ENCODE measurements at places on chromosomes 4 and X.

GRCh38 chrX:124984140-124984813 lies 335.4 kb upstream of the TEX13C start:
- no peak for DNase-seq

DNA sequence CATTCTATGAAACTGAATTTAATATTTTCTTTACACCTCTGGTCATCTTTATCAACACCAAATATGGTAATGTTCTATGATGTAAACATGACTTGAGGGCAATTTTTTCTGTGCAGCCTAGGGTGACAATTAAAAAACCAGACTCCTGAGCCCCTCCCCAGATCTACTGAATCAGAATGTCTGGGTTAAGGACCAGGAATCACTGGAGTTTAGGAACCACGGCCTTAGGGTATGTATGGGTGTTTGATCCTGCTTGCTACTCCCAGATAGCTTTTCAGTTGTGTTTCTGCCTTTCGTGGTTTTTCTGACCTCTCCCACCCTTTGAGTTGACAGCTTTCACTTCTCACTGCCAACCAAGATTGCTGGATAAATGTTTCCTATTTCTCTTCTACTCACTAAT lies 332.2 kb downstream of the DHX15 start:
- no peak for DNase-seq

DNA sequence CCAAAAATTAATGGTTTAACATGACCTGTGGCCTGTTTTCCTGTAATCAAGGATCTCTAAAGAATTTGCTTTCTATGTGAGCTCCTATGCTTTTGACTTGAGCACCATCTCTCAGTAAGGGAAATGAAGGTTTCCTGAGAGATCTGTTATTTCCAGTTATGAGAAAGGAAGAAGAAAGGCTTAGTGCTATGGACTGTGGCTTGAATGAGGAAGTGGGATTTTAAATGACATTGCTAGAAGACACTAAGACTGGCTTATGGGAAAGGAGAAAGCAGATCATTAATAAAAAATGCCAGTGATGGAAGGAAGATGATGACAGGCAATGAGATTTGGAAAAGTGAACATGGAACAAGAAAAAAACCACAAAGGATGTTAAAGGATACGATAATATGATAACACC lies 285.4 kb downstream of the OPHN1 start:
- DNase-seq: no peak

DNA sequence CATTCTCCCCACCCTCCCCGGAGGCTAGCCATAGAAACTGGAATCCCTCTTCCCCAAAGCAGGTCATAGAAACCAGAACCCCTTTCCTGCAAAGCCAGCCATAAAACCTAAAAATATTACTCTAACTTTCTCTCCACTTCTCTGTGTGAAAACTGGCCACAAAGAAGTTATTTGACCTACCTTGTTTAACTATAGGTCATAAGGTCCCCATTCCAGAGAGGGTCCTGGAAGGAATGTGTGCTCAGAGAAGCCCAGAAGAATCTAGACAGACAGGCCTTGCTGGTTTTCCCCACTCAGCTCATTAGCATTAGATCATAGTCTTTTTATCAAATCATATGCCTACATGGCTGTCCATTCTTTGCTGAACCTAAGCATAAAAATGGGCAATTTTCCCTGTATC lies 52.8 kb upstream of the TEX13A start:
- no peak for DNase-seq

- no peak for DNase-seq
Observed at GRCh38 chr4:10006231-10006600, 15.1 kb downstream of the SLC2A9 start.

DNA sequence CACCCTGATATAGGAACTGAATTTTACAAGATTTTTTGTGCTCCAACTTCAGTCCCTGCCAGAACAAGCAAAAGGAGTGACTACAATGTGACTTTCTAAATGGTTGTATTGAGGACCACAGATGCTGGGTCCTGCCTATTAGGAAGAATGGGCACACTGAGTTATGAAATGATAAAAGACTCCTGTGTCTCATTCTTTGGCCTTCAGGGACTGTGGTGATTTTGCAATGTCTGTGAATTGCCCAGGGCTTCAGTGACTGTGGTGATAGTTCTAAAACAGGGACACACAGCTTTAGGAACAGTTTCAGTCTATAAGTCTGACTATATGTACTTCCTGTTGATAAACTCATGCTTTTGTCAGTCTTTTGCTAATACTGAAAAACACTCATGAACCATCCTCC lies 210.2 kb downstream of the DMD start:
- no peak for DNase-seq

GRCh38 chr4:136150046-136150445 lies 1382.2 kb downstream of the PCDH18 start:
- no peak for DNase-seq

GRCh38 chrX:40175511-40176350 lies 78.0 kb upstream of the BCOR start:
- peak; percentile 51 for DNase-seq

GRCh38 chrX:65300104-65300809 lies 234.3 kb downstream of the LAS1L start:
- no peak for DNase-seq

DNA sequence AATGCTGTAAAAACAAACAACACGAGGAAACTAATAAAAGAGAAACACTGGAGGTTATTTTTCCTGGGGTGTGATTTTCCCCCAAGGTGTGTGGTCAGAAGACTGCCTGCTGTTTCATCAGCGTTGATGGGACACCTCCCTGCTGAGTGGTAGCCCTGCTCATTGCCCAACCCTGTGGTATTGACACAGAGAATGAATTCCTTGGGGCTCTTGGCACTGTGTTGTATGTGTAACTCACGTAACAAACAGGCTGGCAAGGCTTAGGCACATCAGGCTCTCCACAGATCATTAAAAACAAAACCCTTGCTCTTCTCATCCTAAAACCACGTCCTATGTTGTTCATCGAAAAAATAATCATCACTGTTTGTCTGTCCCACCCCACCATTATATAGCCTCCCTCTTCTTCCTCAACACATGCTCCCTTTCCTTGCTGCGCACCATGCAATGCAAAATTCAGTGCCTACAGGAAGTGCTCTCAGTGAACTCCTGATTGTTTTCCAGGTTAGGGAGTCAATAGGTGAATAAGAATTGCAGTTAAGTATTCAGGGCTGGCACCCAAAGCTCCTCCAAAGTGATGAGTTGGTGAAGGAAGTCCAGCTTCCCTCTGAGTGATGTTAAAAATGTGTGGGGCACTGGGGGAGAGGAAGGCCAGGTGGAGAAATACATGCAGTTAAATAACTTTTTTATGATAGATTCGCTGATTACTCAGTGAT lies 11.4 kb upstream of the PUDP start:
- no peak for DNase-seq

- DNase-seq: no peak
Observed at GRCh38 chr4:5563856-5564255, 144.5 kb downstream of the EVC2 start.

- DNase-seq: no peak
Observed at GRCh38 chrX:46444011-46444410, 101.2 kb downstream of the ZNF674 start.

- DNase-seq: no peak
Observed at GRCh38 chr4:12949719-12950490, 534.2 kb downstream of the RAB28 start.

GRCh38 chrX:29797156-29797555 lies 418.2 kb upstream of the MAGEB2 start:
- DNase-seq: no peak

DNA sequence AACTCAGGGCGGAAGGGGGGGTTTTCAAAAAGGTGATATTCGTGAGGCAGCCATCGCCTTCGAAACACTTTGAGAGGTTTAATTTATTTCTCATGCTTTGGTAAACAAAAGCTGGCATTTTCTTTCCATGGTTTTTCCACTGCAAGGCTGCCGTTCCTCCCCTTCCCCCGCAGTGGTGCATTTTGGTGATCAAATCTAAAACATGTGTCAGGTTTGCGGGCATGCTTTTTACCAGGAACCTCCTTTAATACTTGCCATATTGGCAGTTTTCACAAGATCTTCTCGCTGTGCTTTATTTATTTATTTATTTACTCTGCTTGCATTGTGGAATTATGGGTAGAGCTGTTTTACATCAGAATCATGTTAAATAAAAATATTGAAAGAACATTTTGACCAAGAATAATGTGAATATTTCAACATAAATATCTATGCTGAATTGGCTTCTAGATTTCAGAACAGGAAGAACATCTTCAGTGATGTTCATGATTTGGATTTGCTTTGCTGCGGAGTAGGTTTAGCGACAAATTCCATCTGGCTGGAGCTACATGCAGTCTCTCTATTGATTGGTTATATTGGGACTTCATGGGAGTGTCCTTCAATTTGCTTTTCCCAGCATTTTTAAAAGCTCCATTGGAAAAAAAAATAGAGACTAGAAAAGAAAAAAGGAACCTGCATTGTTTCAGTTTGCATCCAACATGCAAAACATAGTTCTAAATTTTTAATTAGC lies 54.4 kb downstream of the STOX2 start:
- DNase-seq: no peak

DNA sequence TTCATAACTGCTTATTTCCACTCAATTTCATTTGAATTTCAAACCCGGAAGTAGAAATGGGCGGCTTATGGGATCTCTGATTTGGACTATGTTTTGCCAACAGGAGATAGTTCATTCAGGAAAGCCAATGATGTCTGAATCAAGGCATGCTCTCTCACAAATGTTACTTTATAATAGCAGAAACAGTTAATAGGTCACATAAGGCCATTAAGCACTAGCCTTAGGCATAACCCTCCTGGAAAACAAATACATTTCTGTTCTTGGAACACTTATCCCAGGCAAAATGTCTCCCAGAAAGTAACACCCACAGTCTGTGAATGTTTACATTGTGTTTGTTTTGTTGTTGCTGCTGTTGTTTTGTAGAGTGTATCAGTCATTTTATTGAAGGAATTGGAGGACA lies 1347.2 kb upstream of the PCDH7 start:
- DNase-seq: no peak

GRCh38 chr4:41267997-41268396 lies 11.3 kb downstream of the UCHL1 start:
- no peak for DNase-seq

DNA sequence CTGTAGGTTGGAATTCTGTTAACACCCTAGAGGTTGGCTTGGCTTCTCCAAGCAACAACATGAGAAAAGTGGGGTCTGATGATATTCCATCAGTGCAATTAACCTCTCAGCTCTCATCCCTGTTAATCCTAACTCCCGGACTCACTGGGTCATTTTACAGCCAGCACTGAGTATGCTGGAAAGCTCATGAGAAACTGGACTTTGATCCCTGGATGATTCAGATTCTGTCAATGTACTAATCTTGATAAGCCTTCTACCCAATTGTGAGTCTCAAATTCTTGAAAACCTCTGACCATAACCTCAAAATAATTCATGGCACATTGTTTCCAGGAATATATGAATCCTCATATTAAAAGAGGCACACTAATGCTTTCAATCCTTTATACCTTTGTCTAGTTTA lies 244.3 kb upstream of the DCAF8L1 start:
- DNase-seq: no peak

DNA sequence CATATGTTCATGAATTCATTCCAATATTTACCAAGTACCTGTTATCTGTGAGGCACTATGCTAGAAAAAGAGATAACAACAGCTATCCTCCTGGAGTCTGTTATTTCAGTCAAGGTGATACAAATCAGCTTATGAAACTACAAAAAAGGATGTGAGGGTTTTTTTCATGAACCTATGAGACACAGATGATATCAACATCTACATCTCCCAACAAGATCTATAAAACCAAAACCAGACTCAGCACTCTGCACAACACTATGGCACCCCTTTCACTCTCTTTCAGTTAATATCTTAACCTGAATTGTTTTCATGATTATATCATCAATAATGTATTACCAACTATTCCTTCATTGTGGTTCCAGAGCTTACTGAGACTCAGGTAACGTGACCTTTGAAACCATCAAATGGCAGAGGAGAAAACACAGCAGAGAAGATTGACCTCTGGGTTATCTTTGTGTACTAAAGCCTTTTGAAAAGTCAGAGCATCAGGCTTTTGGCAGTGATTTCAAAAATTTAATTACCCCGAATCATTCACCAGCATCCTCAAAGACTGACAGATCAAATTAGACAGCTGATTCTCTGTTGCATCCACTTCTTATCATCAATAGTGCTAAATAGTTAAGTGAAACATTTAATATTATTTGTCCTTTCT lies 244.6 kb upstream of the FTHL17 start:
- no peak for DNase-seq

DNA sequence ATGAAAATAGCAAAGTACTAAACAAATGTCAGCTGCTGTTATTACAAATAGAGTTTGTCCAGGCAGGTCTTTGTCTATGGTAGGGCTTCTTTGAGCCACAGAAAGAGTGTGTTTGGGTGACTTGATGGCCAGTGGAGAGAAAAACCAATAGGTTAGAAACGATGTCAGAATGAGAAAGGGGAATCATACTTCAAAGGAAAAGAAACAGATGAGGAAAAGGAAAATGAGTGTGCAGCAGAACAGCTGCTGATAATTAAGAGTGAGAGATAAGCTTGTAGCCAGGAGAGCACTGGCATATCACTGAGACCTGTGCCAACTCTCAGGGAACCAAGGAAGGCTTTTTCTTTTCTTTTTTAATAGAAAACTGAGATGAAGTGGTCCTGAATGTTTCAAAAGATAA lies 257.2 kb downstream of the ARHGAP24 start:
- peak; percentile 79 for DNase-seq

- DNase-seq: no peak
Observed at GRCh38 chrX:23287191-23287725, 47.4 kb upstream of the PTCHD1 start.

- DNase-seq: no peak
Observed at GRCh38 chr4:113293043-113293560, 243.6 kb downstream of the ANK2 start.

GRCh38 chr4:83219344-83220331 lies 65.0 kb downstream of the COQ2 start:
- DNase-seq: no peak

DNA sequence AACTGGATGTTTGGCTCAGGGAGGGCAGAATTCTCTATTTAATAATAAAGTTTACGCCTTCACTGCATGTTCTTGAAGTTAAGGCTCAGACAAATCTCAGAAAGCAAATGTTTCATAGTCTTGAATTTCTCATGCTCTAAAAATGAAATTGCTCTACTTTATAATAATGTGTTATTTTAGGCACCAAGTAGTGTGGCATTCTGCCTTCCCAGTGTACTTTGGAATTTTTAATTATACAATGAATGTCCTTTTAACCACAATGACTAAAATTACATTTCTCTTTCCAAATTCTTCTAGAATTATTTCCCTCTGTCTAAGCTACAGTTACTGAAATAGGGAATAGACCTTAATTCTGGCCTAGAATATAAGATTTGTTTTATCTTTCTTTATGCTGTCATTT lies 97.9 kb upstream of the PDE5A start:
- DNase-seq: no peak

DNA sequence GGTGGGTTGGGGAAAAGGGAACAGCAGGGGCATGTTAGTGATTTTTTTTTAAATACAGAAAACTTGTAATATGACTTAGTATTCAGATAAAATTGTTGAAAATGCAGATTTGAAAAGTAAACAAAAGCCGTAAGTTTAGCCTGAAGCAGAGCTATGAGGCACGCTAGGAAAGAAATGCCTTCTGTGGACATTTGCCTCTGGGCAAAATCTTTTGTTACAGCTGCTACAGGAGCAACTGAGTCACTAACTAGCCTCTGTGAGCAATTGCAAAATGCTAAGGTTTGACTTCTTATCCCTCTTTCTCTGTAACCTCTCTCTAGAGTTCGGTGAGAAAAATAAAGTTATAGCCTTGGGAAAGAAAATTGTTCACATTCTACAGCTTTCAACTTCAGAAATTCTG lies 350.0 kb downstream of the SLC7A11 start:
- DNase-seq: no peak

Data from NCI-H1930 (cell line).